ENCODE measurements at places on chromosomes 16 and 17.

GRCh38 chr16:84559311-84559932, 55.0 kb upstream of the MEAK7 start:
- DNase-seq = no peak

GRCh38 chr16:397736-398332, 835 bp downstream of the NME4 start:
- no peak for DNase-seq

- DNase-seq = no peak
These were observed 72.5 kb upstream of the IRX3 start for GRCh38 chr16:54359081-54359480.

DNA sequence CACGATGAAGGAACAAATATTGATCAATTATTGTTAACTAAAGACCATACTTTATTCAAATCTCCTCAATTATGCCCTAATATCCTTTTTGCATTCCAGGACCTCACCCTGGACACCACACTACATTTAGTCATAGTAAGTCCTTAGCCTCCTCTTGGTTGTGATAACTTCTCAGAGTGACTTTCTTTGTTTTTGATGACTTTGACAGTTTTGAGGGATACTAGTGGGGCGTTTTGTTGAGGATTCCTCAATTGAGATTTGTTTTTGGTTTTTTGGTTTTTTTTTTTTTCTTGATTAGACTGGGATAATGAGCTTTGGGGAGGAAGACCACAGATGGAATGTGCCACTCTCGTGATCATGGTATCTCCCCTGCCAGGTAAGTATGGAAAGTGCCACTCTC, 105.5 kb downstream of the SOX9 start:
- no peak for DNase-seq

- DNase-seq = no peak
These were observed 53.1 kb upstream of the ATP2A3 start for GRCh38 chr17:4017377-4017776.

GRCh38 chr17:63071797-63072196, 105.8 kb downstream of the TANC2 start:
- DNase-seq = no peak

DNA sequence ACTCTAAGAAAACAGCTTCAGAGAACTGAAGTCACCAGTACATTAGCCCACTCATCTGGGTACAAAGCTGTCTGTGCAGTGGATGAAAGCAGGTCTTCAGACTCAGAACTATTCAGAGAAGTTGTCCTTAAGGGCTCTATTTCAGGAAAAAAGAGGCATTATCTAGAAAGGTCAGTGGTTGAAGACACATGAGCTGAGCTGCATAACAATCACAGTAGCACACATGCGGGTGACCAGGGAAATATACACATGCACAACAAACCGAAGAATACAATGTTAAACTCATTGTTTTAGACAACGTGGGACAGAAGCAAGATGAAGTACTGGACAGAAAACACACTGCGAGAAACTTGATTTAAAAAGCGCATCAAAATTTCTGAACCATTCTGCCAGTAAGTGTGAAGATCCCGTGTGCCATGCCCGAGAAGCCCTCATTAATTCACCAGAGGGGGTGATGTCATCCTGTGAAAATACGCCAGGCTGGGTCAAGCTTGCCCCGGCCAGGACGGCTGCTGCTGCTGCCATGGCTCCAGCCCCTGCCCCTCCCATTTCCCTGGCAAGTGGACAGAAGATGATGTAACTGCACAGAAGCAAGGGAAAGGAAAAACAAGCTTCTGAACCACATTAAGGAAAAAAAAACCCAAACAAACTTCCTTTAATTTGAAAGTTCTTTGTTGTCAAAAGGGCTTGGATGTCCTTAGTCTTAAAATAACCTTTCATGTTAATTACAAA, 10.1 kb downstream of the DYNC1LI2 start:
- DNase-seq = no peak

- no peak for DNase-seq
These were observed 90.9 kb downstream of the RBFOX1 start for GRCh38 chr16:7423434-7424044.

DNA sequence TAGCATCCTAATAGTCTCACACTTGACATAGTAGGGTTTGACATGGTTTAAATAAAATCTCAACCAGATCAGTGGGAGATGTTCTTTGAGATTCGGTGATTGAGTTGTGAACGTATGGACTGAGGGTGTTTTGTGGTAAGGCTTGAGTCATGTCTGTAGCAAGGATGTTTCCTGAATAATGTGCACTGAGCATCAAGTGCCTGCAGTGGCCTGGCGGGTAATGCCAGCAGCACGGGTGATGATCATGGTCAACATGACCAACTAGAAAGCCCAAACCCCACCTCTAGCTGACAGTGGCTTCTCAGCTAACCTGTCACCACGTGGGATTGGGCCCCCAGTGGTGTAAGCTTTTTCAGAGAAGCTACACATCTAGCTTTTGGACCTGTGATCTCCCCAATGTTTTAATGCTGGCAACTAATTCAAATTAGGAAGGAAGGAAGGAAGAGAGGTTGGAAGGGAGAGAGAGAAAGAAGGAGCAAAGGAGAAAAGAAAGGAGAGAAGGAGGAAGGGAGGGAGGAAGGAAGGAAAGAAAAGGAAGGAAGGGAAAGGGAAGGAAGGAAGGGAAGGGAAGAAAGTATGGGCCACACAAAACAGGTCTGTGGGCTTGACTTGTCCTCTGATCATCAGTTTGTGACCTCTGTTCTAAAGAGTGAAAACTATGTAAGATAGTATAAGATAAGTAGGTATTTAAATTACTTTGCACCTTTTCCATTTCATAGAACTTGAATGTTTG, 55.4 kb downstream of the WWOX start:
- no peak for DNase-seq

GRCh38 chr17:51085150-51085805, 35.4 kb downstream of the SPAG9 start:
- no peak for DNase-seq

DNA sequence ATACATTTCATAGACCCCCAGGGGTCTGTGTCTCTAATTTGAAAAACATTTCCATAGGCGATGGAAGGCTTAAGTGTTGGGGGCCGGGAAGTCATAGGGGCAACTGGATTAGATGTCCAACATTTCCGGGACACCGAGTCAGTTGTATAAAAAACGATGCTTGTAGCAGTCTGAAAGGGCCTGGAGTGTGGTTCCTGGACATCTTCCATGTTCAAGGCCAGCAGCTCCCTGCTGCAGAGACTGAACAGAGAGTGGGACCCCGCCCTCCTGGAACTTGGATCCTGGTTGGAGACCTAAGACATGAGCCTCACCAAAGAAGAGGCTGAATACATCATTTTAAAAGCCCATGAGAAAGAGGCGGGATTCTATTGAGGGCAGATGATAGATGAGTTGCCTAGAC, 82.0 kb upstream of the ZNF423 start:
- DNase-seq = no peak

GRCh38 chr16:50293994-50294855, 27.9 kb downstream of the ADCY7 start:
- DNase-seq = no peak

- DNase-seq = no peak
These were observed 1.9 kb upstream of the PLD6 start for GRCh38 chr17:17207998-17208397.

GRCh38 chr17:10151667-10152496, 46.5 kb downstream of the GAS7 start:
- DNase-seq = no peak

GRCh38 chr16:68644715-68645493, at the start of gene CDH3:
TSS of gene CDH3 (plus strand) at chr16:68645310. CDS start at chr16:68645380, 70 bp downstream.
- DNase-seq = no peak
